ENCODE measurements at places on chromosomes 6 and 20.

- DNase-seq, result no peak
Observed at GRCh38 chr6:15246217-15246665, 372 bp downstream of the JARID2 start.

- DNase-seq, result no peak
Observed at GRCh38 chr20:37980876-37981275, 52.4 kb downstream of the TTI1 start.

GRCh38 chr6:29071831-29072723, 15.0 kb downstream of the OR2B3 start:
- DNase-seq, result no peak

DNA sequence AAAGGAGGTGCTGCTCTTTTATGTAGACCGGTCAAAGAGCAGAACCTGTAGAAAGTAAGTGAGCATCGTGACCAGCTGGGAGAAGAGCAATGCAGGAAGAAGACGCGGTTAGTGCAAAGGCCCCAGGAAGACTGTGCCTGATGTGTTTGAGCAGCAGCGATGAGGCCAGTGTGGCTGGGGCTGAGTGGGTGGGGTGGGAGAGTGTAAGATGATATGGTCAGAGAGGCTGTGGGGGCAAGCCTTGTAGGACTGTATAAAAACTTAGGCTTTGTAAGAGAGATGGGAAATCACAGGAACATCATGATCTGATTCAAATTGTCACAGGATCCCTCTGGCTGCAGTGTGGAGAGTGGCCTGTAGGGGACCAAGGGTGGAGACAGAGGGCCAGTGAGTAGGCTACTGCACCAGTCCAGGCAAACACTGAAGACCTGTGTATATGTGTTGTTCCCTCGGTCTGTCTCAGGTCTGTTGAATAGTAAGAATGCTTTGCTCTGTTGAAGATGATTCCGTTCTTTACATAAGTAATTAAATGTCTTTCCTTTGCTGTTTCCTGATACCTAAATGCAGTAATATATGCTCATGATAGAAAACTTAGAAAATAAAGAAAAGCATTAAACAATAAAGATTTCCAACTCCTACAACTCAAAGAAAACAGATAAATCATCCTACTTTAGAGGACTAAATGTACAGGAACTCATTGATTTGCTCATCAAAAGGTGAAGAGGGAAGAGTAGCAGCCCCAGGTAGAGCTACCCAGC, 23.6 kb upstream of the WFDC2 start:
- no peak for DNase-seq

GRCh38 chr6:150667977-150668716, 68.5 kb downstream of the PLEKHG1 start:
- peak; percentile 92 for DNase-seq

- no peak for DNase-seq
Observed at GRCh38 chr6:35035481-35036030, 105.6 kb downstream of the TCP11 start.

DNA sequence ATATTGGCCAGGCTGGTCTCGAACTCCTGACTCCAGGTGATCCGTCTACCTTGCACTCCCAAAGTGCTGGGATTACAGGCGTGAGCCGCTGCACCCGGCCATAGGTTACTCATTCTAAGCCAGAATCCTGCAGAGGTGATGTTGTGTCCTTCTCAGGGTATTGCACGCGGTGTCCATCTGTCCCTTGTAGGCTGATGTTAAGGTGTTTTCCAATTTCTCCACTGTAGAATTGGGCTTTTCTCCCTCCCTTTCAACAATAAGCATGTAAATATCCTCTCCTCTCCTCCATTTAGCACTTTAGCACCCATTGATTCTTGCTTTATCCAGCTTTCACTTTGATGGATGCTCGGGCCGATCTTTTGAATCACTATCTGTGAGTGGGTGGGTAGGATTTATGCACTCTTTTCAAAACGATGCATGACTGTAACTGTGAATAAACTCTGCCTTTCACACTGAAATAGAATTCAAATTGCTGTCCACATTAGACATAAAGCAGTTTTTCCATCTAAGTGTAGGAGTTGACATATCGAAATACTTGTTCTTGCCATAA, 52.6 kb downstream of the ZBTB2 start:
- DNase-seq, result no peak

- no peak for DNase-seq
Observed at GRCh38 chr20:63153254-63154221, 62.4 kb downstream of the YTHDF1 start.

DNA sequence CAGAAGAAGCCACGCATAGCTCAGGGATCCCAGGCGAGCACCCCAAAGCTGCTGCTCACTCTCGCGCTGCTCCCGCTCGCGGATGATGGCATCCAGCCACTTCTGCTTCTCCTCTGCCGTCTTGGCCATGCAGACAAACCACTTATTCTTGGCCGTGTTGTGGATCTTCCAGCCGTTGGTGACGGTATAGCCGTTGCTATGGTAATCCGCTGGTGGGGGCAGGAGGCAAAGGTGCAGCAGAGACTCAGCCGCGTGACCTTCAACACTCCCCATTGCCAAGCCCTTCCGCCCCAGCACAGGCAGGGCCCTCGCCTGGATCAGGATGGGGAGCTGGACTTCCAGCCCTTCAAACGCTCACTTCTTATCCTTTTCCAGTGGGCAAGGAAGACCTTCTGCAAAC, 136.9 kb downstream of the PREX1 start:
- DNase-seq, result no peak

DNA sequence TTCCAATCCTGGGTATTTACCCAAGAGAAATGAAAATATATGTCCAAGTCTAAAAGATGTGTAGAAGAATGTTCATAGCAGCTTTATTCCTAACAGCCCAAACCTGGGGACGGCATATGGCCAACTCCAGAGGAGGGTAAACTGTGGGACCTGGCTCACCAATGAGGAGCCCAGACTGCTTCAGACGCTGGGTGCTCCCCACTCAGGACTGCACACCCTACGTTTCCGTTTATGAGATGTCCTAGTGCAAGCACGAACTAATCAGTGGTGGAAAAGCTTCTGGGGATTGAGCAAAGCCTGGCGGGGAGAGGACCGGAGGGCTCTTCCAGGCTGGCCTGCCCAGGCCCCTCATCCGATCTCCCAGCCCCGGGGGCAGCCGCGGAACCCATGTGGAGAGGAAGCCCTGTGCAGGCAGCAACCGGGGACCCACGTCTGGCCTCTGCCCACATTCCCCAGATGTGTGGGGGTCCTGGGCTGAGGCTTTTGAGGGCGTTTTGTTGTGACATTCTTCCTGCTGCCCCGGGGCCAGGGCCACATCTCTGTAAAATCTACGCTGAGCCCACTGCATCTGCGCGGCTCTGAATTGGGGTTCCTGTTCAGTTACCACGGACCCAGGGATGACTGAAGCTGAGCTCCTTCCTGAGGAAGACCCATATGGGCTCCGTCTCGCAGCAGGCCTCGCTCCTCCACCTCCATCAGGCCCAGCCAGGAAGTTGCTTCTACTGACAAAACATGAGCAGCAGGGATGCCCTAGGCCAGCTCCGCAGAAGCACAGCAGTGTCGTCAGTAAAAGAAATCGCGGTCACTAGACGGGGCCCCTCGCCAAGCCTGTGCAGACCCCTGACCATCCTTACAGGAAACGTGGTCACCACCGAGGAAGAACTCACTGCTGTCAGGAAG, 188.0 kb downstream of the DLL1 start:
- DNase-seq, result no peak

- no peak for DNase-seq
Observed at GRCh38 chr6:16807956-16808355, 46.7 kb upstream of the ATXN1 start.

- no peak for DNase-seq
Observed at GRCh38 chr6:14502551-14502950, 385.0 kb downstream of the CD83 start.

GRCh38 chr6:52560462-52560861, 16.4 kb downstream of the TRAM2 start:
- no peak for DNase-seq

- DNase-seq, result no peak
Observed at GRCh38 chr20:13331536-13331935, 110.5 kb downstream of the ISM1 start.

DNA sequence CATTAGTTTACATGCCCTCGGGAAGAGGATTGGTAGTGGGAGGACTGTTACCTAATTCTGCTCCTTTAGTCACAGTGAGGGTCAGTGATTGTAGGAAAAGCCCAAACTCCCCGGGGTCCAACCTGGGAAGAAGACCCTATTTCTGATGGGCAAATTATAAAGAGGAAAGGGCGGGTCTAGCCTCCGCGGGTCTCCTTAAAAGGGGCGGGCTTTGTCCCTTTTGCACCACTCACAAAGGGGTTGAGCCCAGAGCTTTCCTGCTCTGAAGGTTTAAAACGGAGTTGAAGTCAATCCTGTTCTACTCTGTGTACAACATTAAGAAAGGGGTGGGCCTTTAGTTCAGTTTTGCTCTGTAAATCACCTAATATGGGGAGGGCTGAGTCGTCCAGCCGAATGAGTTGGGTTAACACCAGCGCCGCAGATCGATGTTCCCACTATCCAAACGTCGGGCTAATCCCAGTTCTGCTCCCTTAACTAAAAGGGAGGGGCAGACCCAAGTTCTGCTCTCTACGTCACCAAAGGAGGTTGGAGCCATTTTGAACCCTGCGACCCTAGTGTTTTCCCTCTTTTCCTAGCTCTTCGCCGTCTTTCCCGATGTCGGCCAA, 920 bp upstream of the RNF5 start:
- no peak for DNase-seq

GRCh38 chr6:89495961-89496535, 63.1 kb downstream of the ANKRD6 start:
- no peak for DNase-seq

GRCh38 chr6:33410050-33410710, 634 bp upstream of the PHF1 start:
- peak; percentile 96 for DNase-seq

DNA sequence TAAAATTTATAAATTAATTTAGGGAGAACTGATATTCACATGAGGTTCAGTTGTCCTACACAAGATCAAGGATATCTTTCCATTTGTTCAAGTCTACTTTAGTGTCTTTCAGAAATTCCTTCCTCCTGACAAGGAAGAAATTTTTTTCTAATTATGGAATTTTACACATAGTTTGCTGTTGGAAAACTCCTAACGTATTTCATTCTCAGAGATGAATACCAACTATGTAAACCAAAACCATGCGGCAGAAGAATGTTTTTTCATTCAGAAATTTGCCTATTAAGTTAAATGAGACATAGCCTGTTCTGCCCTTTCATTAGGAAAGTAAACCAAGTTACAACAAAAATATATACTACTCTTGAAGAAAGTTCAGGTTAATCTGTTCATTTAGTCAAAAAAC, 111.2 kb upstream of the PRDM1 start:
- DNase-seq, result no peak

- DNase-seq, result no peak
Observed at GRCh38 chr6:3009930-3010329, 10.2 kb downstream of the NQO2 start.

Measured in muscle of arm (tissue), 14 donors.